Regular cardiac myocyte (primary cell): ENCODE measurements at places on chromosomes 6 and 20. TPM values are rescaled to one million over a fixed set of nuclear protein-coding genes. Genes with fewer than 3 reads are reported as not detected.

The SIRPG gene
- not detected in 2 replicates for total RNA-seq

The CDH4 gene
- 0.28 and 1.2 TPM in 2 replicates for total RNA-seq

The COL20A1 gene
- total RNA-seq, result under 0.01 TPM in 1 of 2 replicates, not detected in the other

The EYA2 gene
- 0.19 and 0.28 TPM in 2 replicates for total RNA-seq

The OR2J3 gene
- total RNA-seq, result not detected in 2 replicates
